ENCODE measurements at places on chromosomes 4 and X. TPM values are rescaled to one million over a fixed set of nuclear protein-coding genes. Genes with fewer than 3 reads are reported as not detected.

DNA sequence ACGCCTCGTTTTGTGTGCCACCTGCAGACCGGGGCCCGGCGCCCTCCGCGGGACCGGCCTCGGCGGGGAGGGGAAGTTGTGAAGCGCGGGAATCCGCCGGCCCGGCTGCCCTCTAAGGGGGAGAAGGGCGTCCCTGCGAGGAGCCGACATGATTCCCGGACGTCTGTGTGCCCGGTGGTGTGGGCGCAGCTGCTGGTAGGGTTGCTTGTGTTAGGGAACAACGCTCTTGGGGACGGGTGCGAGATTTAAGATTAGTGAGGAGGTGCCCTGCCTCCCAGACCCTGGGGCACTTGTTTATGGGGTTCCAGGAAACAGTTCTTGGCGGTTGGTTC, 627 bp downstream of the CDKN2AIP start:
- H3K4me3 ChIP-seq: peak overlapping the region; percentile 93
- DNase-seq: no peak
- H3K27me3 ChIP-seq: no peaks in the 10 kb centered on the region
- peaks cover 43% of the 10 kb centered on the region for H3K36me3 ChIP-seq

GRCh38 chr4:7943211-7943610, 3.5 kb upstream of the AFAP1 start:
- H3K4me1 ChIP-seq: peaks cover 6% of the 10 kb centered on the region
- no peaks in the 10 kb centered on the region for H3K27me3 ChIP-seq
- no peak overlapping the region for H3K4me3 ChIP-seq
- no peak for DNase-seq
- no peak overlapping the region for H3K27ac ChIP-seq
- H3K36me3 ChIP-seq: no peaks in the 10 kb centered on the region

DNA sequence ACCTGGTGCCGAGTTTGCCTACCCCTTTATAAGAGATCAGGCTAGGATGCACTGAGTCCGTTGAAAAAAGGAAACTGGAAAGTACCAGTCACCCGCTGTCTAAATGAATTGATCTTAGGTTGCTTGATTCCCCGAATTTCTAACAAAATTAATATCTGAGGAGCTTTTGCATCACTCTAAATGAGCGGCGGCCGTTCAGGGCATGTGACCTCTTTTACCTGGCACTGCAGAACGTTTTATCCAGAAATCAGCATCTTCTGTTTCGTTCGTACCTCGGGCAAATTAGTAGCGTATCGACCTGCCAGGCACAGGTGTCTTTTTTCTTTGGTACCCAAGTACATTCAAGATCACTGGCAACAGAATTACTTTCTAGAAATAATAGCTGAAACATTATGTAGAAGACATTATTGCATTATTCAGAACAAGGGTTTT, 876 bp downstream of the KLHL2 start:
- H3K4me3 ChIP-seq: peak overlapping the region; percentile 95
- DNase-seq: no peak
- no peaks in the 10 kb centered on the region for H3K36me3 ChIP-seq
- H3K27me3 ChIP-seq: peaks cover 40% of the 10 kb centered on the region
- H3K27ac ChIP-seq: no peak overlapping the region

DNA sequence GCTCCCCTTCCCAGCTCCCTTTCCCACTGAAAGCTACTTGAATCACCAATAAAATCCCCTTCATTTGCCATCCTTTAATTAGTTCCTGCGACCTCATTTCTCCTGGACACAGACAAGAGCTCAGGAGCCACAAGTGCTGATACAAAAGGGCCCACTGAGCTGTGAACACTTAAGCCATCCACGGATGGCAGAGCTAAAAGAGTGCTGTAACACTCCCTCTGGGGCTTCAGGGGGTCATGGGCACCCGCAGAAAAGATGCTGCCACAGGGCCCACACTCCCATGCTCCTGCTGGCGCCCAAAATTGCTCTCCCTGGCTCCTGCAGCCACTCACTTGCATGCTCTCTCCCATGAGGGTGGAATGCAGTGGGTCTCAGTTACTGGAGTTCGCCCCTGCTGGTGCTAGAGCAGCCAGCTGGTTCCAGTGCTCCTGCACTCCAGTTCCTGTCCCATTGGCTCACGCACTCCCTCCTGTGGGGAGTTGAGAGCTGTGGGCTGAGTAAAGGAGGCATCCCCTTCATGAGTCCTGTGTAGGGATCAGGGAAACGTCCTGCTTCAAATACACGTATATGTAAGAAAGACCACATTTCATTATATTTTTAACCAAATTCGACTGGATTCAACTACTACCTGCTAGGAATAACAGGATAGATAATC, 1291.0 kb downstream of the ARAP2 start:
- no peaks in the 10 kb centered on the region for H3K4me1 ChIP-seq
- no peaks in the 10 kb centered on the region for H3K27me3 ChIP-seq
- H3K36me3 ChIP-seq: no peaks in the 10 kb centered on the region
- peak; percentile 80 for DNase-seq

GRCh38 chrX:16171944-16172343, 4.7 kb downstream of the MAGEB17 start:
- H3K36me3 ChIP-seq: peaks cover 65% of the 10 kb centered on the region
- H3K4me3 ChIP-seq: no peak overlapping the region
- no peaks in the 10 kb centered on the region for H3K4me1 ChIP-seq
- no peak overlapping the region for H3K27ac ChIP-seq
- no peaks in the 10 kb centered on the region for H3K27me3 ChIP-seq

DNA sequence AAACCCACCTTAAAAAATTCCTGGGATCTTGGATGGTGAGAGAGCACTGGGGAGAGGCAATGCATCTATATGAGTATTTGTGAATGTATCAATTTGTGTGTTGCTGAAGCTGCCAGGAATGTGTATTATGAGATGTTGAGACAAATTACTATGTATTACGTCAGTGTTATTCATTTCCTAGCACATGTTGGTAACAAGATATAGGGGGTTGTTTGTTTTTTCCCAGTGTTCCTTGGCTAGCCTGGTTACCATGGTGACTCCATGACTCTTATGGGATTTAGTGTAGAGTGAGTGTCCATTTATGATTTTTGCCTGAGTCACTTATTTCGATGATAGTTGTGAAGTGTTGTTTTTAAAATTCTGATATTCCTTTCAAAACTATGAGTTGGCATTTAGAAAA, 65.6 kb downstream of the RAB40A start:
- no peaks in the 10 kb centered on the region for H3K27me3 ChIP-seq
- H3K4me3 ChIP-seq: no peak overlapping the region
- no peak overlapping the region for H3K27ac ChIP-seq

GRCh38 chrX:28946846-28947245, 359.6 kb downstream of the IL1RAPL1 start:
- H3K4me1 ChIP-seq: no peaks in the 10 kb centered on the region
- H3K4me3 ChIP-seq: no peak overlapping the region
- H3K27me3 ChIP-seq: no peaks in the 10 kb centered on the region

DNA sequence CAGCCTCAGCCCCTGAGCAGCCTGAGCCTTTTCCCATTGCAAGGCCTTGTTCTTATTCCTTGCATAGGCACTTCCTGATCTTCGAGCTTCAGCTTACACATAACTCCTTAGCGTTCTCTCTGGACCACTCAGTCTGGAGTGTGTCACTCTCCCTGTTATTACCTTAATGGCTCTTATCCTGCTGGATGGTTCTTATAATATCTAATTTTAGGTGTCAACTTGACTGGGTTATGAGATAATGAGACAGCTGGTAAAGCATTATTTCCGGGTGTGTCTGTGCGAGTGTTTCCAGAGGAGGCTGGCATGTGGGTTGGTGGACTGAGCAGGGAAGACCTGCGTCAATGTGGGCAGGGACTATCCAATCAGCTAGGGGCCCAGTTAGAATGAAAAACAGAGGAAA, 75.7 kb downstream of the HAUS3 start:
- H3K27ac ChIP-seq: no peak overlapping the region
- no peaks in the 10 kb centered on the region for H3K36me3 ChIP-seq
- no peak for DNase-seq
- no peak overlapping the region for H3K4me3 ChIP-seq
- no peaks in the 10 kb centered on the region for H3K27me3 ChIP-seq

GRCh38 chr4:142402900-142403299, 443.2 kb downstream of the INPP4B start:
- no peak for DNase-seq
- H3K4me3 ChIP-seq: no peak overlapping the region
- H3K27me3 ChIP-seq: no peaks in the 10 kb centered on the region
- no peaks in the 10 kb centered on the region for H3K36me3 ChIP-seq
- H3K4me1 ChIP-seq: peaks cover 8% of the 10 kb centered on the region

DNA sequence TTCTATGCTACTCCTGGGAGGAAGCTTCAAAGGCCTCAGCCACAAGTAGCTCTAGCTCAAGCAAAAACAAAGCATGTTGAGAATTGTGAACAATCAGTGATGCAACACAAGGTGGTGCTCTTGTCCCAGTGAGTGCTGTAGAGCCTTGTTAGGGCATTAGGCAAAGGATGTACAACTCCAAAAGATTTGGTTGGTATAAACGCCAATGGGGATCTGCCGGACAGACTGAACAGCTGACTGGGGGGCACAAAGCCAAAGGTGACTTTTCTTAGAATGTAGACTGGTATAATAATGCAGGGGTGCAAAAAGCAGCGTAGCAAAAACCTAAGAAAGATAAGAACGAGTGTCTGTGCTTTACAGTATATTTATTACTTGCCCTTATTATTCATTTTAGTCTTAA, 62.6 kb upstream of the ALB start:
- peak; percentile 79 for DNase-seq
- H3K27me3 ChIP-seq: no peaks in the 10 kb centered on the region
- H3K4me3 ChIP-seq: no peak overlapping the region
- H3K36me3 ChIP-seq: no peaks in the 10 kb centered on the region
- H3K4me1 ChIP-seq: no peaks in the 10 kb centered on the region
- no peak overlapping the region for H3K27ac ChIP-seq

DNA sequence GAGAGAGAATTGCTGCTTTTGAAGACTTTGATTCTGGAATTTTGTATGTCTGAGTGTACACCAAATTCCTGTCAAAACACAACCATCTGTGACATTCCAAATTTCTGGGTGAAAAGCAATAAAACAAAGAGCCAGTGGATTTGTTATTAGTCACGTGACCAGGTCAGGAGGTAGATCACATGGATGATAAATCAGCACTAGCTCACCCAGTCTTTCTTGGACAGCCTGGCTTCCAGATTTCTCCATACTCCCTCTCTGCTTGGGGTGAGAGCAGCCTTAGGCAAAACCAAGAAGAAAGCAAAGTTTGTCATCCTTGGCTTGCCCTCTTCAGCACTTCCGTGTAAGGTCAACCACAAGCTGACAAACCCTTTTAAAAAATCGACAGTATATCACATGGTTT, 194.2 kb downstream of the CLCN4 start:
- DNase-seq: no peak

DNA sequence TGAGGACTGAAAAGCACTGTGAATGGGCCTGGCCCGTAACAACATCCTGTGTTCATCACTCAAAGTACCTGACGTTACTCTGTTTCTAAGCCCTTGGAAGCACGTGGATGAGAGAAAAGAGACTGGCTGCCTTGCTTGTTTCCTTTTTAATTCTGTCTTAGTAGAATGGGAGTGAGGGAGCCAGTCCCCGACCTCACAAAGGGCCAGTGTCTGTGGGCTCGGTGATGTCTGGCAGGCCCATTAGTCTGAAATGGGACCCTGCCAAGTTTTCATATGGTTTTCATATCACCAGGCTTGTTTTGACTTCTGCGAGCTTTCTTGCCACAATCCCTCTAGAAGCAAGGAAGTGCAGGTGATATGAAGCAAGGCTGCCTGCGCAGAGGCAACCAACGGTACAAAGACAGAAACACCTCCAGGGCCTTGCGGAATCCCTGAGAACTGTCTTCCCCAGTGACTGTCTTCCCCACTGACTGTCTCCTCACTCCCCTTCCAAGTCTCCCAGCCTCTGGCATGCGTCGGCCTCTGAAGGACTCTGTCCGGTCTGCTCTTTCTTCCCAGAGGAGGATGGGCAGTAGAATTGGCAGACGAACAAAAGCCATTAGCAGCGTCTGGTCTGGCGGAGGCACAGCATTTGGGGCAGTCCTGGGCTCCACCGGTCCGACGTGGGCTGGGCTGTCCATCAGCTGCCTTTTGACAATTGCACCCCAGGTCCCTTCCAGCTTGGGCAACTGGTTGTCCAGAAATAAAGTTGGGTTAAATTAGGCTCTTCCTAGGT, 20.2 kb upstream of the RASL11B start:
- peak overlapping the region; percentile 16 for H3K27ac ChIP-seq
- peaks cover 16% of the 10 kb centered on the region for H3K27me3 ChIP-seq
- no peak overlapping the region for H3K4me3 ChIP-seq
- H3K36me3 ChIP-seq: no peaks in the 10 kb centered on the region

Gene ARX
- not detected for total RNA-seq

Gene UNC5C
- total RNA-seq: 7.2 TPM

Gene MAOB
- 0.72 TPM for total RNA-seq

Gene CT45A8
- total RNA-seq: not detected

Gene UCP1
- total RNA-seq: 0.24 TPM

Gene MGST2
- 427 TPM for total RNA-seq

Gene TRIM61
- 3.3 TPM for total RNA-seq

Data from endodermal cell (in vitro differentiated cells).